ENCODE measurements at places on chromosomes 12 and 14.

- no peak for DNase-seq
Measured at GRCh38 chr14:36443374-36443773, 76.7 kb downstream of the NKX2-1 start.

- DNase-seq: no peak
Measured at GRCh38 chr12:69334158-69334557, 14.0 kb upstream of the LYZ start.

- DNase-seq: no peak
Measured at GRCh38 chr12:130014485-130014807, 110.6 kb upstream of the TMEM132D start.

GRCh38 chr14:68921666-68922065 is 57.4 kb downstream of the ACTN1 start:
- no peak for DNase-seq

DNA sequence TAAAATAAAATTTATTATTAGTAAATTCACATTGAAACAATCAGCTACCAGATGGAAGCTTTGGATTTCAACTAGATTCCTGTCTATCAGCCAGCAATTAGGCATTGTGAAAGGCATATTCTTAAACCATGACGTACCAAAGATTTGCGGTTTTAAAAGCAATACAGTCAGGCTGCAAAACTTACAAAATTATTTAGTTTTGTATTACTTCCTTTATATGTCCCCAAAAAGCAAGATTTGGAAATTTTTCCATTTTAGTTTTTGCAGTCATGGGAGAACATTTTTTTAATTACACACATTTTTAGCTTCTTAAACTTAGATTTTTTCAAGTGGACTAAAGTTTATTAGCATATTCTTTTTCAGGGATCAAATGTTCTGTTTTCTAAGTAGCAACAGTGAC is 225.0 kb upstream of the KITLG start:
- DNase-seq: no peak

GRCh38 chr14:50667996-50668825 is at the start of gene SAV1:
Gene SAV1 (minus strand): TSS chr14:50668306. CDS start chr14:50667967, 339 bp downstream.
- peak; percentile 42 for DNase-seq

DNA sequence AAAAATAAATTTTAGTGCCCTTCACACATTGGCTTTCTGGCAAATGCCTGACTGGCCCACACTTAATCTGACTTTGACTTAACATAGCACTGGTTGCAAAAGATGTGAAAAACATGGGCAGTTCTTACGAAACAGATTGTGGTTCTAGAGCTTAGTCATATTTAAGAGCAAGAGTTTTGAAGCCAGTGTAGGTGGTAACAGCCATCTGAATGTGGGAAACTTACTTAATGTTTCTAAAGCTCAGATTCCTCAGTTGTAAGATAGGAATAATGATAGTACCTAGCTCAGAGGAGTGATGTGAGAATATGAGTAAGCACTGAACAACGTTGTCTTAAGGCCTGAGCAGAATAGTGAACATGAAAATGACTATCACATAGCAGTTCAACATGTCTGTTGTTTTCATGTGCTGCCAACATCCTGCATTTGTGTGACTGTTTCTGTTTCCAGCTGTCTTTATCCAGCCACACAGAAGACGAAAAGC is 262.7 kb downstream of the SYT1 start:
- DNase-seq: no peak

DNA sequence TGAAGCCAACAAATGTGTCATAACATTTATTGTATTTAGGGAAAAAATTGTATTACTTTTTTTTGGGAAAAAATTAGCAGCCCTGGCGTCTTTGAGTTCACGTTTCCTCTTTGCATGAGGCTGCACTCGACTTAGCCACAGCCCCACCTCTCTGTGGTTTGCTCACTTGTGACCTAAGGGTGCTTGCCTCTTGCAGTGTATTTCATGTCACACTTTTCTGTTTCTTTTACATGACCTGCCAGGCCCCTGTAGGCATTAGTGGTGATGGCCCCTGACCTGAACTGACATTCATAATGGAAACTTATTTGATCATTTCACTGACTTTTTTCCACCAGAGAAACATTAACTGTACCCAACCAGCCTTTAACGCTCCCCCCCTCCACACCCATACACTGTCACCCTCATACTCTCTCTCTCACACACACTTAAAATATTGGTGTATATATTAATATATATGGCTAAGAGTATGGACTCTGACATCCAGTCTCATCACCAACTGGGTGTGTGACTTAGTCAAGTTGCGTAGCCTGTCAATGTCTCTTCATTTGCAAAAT is 122.9 kb downstream of the PRKCH start:
- DNase-seq: no peak

- DNase-seq: no peak
Measured at GRCh38 chr14:43803076-43803689, 703.9 kb downstream of the FSCB start.

- no peak for DNase-seq
Measured at GRCh38 chr12:14905269-14906004, 19.8 kb upstream of the MGP start.

GRCh38 chr14:100858838-100859220 is 32.9 kb downstream of the MEG3 start:
- DNase-seq: no peak

DNA sequence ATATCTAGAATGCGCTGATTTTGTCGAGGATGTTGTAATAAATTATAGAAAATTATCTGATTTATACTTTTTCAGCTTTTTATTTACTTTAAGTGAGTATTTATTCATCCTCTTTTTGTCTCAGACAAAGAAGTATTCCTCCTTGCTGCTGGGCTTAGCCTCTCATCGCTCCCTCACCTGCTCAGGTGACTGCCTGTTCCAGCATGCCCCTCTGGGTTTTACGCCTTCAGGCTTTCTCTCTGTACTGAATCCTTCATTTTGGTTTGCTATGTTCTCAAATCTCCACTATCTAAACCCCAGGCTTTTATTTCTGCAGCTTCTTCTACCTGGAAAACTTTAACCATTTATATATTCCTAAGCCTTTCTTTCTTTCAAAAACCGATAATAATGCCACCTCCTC is 1650.9 kb upstream of the SEL1L start:
- DNase-seq: no peak

GRCh38 chr12:47052274-47052673 is 27.1 kb upstream of the PCED1B start:
- no peak for DNase-seq

DNA sequence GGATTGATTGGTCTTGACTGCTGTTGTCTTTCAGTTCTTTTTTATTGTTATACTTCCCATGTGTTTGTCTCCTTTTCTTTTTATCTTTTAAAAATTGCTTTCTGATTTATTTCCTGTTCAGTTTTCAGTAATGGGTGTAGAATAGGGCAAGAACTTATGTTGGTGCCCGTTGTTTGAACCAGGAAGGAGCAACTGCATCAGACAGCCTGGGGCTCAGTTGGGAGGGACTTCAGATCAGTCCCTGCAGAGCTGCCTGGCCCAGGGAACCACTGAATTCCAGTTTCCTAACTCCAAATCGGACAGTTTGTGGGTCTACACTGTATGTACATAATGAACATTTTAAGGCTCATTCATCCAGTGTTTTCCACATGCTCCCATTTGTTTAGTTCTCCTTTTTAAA is 64.9 kb downstream of the FBXO34 start:
- no peak for DNase-seq

- no peak for DNase-seq
Measured at GRCh38 chr12:15682826-15683225, 106.4 kb downstream of the EPS8 start.

DNA sequence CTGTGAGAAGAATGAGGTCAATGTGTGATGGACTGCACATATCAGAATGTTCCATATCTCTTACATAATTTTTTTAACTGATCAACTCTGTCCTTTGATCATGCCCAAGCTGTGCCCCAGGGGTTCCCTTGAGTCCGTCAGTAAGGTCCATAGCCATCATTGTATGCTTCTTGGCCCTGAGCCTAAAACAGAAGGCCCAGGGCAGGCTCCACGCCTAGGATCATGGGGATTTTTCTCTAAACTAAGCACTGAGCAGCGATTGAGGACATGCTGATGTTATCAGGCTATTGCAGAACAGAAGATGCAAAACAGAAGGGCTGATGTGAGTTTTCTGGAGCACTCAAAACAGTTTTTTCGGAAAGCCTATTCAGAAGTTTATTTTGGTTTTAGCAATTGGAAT is 20.9 kb downstream of the RNASE9 start:
- no peak for DNase-seq

GRCh38 chr12:57741844-57742738 is 2.7 kb upstream of the TSPAN31 start:
- DNase-seq: no peak

DNA sequence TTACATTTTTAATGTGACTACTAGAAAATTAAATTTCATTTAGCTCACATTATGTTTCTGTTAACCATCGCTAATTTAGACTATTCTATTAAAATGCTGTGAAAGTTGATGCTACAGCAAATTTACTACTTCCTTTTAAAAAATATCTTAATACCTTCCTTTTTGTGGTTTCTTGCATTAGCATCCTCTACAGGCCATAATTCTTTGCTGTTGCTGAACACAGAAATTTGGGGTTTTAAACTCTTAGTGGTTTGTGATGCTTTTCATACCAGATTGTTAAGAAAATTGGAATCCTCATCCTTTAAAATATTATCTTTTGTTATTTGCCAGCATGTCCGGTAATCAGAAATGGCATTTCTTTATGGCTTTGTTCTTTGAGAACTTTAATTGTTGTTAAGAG is 18.1 kb downstream of the WNK1 start:
- no peak for DNase-seq

DNA sequence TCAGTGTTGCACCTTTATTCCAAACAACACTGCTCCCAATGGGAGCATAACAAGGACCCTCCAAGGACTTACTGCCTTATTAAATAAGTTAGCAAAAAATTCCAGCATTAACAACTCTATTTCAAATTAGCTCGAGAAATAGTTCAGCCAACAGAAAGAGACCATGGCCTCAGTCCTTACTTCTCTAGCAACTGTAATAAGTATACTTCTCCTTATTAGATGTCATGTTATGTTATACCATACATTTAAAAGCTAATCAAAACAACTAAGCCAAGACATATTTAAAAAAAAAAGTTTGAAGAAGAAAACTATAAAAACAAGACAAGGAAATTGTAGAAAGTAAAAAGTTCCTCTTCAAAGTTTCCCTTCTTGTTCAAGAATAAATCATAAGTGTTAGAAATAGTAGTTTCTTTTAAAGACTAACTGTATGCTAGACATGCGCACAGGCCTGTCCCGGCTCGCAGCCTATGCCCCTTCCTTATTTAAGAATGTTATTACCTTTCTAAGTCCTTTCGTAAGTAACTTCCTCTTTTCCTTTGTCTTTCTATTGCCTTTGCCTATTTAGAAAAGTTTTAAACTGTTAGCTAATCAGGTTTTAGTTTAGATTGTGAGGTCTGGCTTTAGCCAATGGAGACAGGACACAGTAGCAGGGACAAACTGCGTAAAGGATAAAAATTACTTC is 68.6 kb downstream of the RESF1 start:
- no peak for DNase-seq

DNA sequence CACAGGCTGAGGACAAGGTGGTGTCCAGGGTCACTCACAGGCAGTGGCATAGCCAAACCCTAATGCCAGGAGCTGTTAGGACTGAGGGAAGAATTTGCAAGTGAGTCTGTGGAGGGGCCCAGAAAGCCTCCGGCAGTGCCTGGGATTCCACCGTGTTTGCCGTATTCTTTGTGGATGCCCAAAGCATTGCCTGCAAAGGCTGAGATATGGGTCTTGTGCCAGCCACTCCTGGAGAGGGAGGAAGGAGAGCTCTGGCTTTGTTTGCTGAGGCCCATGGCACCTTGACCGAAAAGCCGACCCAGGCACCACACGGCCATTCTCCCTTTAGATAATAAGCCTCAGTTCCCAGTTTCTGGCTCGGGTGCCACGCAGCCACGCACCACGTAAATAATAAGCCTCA is 35.8 kb upstream of the GALNT9 start:
- DNase-seq: no peak

- DNase-seq: no peak
Measured at GRCh38 chr14:105247715-105248367, 492 bp upstream of the BTBD6 start.

DNA sequence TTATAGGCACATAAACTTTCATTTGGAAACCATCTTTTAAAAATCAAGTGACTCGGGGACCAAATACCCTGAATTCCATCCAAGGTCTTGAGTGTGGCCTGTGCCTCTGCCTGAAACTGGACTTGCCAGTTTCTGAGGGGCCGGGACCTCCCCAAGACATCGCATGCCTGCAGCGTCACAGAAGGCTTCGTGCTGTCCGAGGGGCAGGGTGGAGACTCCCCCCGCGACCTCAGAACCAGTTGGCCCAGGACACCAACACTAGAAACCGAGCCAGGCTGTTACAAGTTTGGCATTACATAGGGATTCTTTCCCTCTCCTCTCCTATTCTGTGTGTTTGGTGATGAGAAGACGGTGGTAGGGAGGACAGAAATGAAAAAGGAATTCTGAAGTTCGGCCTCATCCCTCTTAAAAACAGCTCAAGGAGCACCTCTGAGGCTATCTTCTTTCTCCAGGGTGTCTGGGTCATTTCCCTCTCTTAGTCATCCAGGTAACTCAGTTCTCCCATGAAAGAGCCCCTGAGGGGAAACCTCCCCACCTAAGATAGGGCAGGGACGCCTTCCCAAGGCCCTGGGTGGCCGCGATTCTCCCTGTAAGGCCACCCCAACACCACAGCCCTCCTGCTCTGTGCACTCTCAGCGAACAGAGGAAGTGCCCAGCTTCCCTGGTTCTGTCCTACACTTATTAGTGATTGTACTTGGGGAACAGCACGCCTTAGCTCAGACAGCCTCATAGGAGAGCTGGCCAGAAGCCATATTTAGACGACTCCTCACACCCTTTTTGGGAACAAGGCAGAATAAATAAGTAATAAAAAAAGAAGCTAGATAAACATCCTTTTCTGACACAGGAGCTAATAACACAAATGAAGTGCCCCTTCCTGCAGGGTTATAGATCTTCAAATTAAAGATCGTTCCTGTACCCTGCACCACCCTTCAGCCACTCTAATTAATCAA is 93.8 kb downstream of the BCL11B start:
- no peak for DNase-seq

DNA sequence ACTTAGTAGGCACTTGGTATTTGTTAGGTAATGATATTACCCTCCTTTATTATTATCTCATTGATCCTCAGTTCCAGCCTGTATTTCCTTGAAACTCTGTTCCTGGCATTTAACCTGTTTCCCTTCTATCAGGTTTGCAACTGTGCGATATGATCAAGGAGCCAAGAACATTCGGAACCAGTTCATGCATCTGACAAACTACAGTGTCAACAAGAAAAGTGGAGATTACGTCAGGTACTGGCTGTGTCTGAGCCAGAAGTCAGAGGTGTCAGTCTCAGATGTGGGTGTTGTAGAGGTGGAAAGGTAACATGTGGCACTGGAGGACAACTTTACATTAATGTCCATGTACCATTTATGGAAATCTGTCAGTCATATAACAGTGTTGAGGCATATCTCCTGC is 56.7 kb downstream of the TTLL5 start:
- no peak for DNase-seq

GRCh38 chr14:59677771-59678231 is 101.2 kb upstream of the CCDC175 start:
- no peak for DNase-seq
